ENCODE measurements at places on chromosomes 2 and 18.

GRCh38 chr2:232117413-232117812 lies 155.9 kb downstream of the DIS3L2 start:
- DNase-seq, result no peak

DNA sequence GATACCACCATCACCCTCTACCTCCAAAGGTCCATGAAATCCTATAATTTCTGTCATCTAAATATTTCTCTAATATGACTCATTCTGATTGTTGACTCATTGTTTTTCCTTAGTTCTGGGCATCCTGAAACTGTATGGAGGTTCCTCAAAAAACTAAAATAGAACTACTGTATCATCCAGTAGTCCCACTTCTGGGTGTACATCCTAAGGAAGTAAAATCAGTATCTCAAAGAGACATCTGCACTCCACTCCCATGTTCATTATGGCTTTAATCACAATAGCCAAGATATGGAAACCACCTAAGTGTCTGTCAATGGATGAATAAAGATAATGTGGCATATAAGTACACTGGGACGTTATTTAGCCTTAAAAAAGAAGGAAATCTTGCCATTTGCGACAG lies 125.8 kb upstream of the MYO3B start:
- no peak for DNase-seq

DNA sequence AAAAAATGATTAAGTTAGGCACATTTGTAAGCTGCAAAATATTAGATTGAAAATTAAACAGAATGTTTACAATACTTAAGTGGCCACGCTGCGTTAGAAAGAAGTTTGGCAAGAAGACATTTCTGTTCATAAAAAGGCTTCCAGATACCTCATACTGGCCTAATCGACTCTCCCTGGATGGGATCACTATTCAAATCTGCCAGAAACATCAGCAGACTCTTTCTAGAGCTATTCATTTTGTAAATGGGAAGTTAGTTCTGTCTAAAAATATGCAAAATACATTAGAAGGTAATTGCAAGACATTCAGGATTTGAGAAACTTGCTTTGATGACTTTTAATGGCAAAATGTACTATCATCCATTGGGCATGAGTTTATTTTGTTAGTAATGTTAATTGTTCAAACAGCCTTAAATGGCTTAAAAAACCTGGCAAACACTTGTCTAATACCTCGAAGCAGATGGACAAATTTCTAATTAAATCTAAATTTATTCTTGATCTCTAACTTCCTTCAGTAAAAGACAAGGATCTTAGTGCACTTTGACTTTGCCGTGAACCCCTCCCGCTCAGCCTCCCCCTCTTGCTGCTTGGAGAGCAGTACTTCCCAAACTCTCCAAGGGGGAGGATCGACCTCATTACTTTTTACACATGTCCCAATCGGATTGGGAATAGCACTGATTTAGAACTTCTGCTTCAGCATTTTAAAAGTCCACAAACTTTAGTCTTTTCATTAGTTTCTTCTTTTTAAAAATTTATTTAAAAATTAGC lies 103.5 kb downstream of the SMIM21 start:
- no peak for DNase-seq

DNA sequence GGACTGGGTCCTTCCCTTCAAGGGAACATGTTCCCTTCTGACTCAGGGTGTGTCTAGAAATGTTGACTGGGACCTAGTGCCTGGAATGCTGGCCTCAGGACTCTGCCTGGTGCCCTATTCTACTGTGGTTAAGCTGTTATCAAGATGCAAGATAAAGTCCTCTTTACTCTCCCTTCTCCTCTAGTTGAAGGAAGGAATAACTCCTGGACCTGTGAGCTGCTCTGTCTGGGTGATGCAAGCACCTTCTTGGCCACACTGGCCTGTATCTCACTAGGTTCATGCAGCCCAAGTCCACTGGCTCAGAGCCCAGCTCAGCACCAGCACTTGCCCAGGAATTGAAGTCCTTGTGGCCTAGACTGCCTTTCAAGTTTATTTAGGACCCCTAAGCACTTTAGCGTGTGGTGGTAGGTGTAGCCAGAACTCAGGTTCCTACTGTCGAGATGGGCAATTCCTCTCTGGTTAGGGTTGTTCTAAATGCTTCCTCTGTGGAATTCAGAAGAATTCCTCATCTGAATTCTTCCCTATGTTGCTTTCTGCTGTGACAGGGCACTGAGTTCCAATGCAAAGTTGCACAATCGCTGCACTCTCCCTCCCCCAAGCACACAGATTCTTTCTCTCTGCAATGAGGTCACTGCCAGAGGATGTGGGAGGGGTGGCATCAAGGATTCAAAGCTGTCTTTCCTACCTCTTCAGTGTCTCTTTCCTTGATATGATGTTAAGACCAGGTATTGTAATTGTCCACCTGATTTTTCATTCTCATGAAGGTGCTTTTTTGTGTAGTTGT lies 54.7 kb downstream of the VWC2L start:
- peak; percentile 27 for DNase-seq

DNA sequence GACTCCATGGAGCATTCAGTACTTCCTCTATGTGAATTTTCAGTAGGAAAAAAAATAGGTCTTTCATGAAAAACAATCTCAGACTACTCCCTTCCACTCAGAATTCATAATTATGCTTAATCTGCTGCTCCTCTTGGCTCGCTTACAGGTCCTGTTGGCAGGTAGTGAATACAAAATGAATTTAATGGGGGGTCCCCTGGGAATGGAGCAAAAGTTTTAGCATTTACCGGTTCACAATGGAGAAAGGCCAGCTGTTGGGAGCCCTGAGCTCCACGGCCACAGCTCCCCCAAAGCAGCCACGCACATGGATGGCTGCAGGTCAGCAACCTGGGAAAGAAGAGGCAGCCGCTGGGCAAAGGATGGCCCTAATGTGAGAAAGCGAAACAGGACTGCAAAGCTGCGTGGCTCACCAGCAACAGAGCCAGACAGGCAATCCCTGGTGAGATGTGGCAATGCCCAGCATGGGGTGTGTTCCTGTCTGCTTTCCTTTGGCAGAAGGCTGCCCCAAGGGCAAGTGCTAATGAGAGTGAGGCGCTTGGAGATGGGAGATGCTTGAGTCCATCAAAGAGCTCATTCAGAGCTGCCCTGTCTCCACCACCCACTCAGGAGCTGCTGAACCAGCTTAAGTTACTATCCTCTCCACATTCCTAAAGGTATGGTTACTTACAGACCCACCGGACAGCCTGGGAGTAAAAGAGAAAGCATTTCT lies 447.4 kb downstream of the EPHA4 start:
- DNase-seq, result no peak

- DNase-seq, result no peak
Observed at GRCh38 chr2:145887915-145888314, 1368.0 kb upstream of the ZEB2 start.

- DNase-seq, result no peak
Observed at GRCh38 chr2:133483181-133483580, 85.1 kb downstream of the NCKAP5 start.

GRCh38 chr2:208319391-208319790 lies 53.3 kb downstream of the PIKFYVE start:
- no peak for DNase-seq

DNA sequence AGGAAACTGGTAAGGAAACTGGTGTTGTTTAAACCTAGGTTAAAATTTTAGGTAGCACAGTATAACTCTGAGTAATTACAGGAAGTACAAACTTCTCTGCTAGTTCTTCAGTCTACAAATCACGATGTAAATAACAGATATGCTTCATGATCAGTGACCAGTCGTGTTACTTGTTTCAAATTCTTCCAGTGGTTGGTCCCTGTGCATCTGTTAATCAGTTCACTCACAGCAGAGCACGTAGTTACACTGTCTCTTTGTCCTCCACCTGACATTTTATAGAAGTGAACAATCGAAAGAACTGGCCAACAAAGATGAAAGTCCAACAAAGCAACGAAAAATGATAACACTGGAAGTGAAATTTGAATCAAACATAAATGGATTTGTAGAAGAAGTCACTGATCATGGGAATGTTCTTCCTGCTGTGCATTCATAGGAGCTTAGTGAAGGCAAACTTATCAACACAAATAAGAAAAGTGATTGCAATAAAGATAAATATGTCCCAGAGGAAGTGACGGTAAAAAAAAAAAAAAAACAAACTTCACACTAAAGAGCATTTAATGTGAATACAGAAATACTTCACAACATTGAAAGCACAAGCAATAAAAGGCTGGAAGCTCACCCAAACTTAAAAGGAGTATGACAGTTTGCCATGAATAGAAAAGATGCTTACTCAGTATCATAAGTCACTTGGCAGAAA lies 7.0 kb downstream of the EIF2AK2 start:
- no peak for DNase-seq

DNA sequence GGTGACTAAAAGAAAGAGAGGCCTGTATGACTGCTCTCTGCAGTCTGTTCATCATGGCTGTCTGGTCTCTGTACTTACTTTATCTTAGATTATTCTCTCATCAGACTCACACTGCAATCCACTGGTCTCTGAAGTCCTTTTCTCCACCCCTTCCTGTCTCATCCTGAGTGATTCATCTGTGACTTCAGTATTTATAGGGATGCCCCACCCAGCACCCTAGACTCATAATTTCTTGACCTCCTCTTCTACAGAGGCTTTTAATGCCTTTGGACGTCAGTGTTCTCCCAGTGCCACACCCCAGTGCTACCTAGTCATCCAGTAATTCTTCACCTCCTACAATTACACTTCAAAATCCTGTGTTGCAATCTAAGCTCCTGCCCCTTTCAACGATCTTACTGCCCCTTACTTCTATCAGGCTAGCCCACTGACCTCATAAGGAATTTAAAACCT lies 14.9 kb upstream of the ITPRID2 start:
- no peak for DNase-seq

GRCh38 chr2:48116497-48116896 lies 210.2 kb upstream of the FBXO11 start:
- DNase-seq, result no peak

GRCh38 chr2:37707393-37707792 lies 36.0 kb upstream of the CDC42EP3 start:
- no peak for DNase-seq

- no peak for DNase-seq
Observed at GRCh38 chr2:69253611-69254301, 133.3 kb downstream of the GFPT1 start.

DNA sequence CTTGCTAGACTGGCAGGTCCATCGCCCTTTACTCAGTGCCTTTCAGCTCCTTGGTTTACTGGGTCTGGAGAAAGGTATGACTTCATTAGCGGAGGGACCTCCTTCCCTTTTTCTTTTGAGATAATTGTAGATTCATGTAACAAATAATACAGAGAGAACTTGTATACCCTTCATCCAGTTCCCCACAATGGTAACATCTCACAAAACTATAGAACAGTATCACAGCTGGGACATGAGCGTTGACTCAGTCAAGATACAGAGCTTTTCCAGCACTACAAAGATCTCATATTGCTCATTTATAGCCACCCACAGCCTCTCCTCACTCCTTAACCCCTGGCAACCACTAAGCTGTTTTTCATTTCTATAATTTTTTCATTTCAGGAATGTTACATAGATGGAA lies 59.8 kb downstream of the ZNF532 start:
- DNase-seq, result no peak

GRCh38 chr18:75214332-75214690 lies 3.7 kb downstream of the TSHZ1 start:
- no peak for DNase-seq

DNA sequence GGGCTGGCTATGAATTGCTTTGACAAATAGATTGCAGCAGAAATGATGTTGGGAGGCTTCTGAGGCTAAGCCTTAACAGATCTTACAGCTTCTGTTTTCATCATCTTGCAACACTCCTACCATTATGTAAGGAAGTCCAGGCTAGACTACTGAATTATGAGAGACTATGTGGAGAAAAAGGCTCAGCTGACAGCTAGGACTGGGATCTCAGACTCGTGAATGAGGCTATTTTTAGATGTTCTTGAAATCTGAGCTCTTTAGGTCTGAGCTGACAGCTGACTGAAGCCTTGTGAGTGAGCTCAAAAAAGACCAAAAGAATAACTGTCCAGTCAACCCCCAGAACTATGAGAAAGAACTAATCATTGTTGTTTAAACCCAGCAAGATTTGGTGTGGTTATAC lies 70.3 kb downstream of the VWC2L start:
- no peak for DNase-seq

- DNase-seq, result no peak
Observed at GRCh38 chr2:69464575-69464974, 27.3 kb upstream of the NFU1 start.

DNA sequence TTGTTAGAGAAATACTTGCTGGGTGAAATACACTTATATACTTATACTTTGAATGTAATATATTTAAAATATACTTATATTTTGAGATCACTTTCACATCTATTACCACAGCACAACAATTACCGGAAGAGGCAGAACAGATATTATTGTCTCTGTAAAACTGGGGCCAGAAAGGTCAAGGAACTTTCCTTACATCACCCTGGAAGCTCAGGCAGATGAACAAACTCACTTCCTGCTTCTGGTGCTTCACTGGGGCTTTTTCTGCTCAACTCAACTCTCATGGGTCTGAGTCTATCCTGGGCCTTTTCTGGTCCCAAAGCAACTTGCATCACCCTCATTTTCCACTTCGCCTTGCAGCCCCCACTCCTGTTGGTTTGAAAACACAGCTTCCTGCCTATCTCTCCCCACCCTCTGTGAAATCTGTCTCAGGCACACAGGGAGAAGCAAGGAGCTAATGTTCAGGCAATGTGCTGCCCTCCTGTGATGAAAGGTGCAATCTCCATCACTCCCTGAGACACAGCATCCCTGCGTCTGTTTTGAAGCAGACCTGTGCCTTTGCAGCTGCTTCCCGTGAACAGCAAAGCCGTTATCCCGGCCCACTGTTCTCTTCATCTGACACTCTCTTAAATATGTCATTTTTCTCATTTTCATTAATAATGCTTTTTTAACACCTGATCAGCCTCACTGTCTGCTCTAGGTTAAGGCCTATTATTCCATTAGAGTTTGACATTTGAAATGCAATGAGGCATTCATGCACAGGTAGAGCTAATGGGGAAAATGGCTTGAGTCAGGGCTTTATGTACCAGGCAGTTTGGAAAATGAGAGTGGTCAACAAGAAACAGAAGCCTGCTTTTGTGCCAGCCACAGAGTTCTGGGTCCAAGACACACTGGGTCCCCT lies 251.9 kb upstream of the CHAC2 start:
- DNase-seq, result no peak

DNA sequence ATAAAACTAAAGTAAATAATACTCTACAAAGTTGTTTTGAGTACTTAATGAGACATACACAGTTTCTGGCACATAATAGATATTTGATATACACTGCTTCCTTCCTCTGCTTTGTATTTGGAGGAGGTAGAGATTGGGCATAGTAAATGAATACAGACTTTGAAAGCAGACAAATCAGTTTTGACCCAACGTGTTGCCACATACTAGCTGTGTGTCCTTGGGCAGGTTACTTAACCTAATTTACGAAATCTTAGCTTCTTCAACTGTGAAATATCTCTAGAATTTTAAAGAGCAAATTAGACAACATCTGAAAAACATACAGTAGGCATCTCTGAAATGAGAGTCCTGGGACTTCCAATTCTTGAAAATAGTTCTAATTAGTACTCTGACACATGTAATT lies 425.4 kb downstream of the TGIF1 start:
- no peak for DNase-seq

- no peak for DNase-seq
Observed at GRCh38 chr2:228699888-228700287, 518.4 kb upstream of the SPHKAP start.

GRCh38 chr18:22882084-22882483 lies 51.0 kb upstream of the RBBP8 start:
- no peak for DNase-seq
